ENCODE measurements at places on chromosomes 13 and 19. TPM values are rescaled to one million over a fixed set of nuclear protein-coding genes. Genes with fewer than 3 reads are reported as not detected.

DNA sequence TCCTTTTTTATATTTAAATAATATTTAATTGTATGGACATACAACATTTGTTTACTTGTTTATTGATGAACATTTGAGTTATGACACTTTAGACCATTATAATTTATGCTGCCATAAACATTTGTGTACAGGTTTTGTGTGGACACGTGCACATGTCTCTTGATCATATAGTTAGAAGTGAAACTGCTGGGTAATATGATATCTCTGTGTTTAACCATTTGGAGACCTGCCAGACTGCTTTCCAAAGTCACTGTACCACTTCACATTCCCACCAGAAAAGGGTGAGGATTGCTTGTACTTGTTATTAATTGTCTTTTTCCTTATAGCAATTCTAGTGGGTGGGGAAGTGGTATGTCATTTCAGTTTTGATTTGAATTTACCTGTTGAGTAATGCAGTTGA lies 145.6 kb upstream of the KLHL1 start:
- no peaks in the 10 kb centered on the region for H3K36me3 ChIP-seq
- H3K4me3 ChIP-seq: no peak overlapping the region
- no peaks in the 10 kb centered on the region for H3K4me1 ChIP-seq
- no peaks in the 10 kb centered on the region for H3K27me3 ChIP-seq
- DNase-seq: no peak
- no peak overlapping the region for H3K27ac ChIP-seq

The IGLON5 gene
- not detected for total RNA-seq

GRCh38 chr13:50909605-50910484 lies at the start of gene RNASEH2B:
Gene RNASEH2B, plus strand, starts transcription at chr13:50909791. Its CDS starts 286 bp downstream, at chr13:50910077.
- peak within 1 kb of the TSS; percentile 91 for H3K27ac ChIP-seq
- no peaks in the 10 kb centered on the region for H3K27me3 ChIP-seq
- H3K4me1 ChIP-seq: peaks cover 36% of the 10 kb centered on the region
- no peaks in the 10 kb centered on the region for H3K36me3 ChIP-seq
- H3K4me3 ChIP-seq: peak within 1 kb of the TSS; percentile 82
- peak; percentile 73 for DNase-seq

The BBC3 gene
- total RNA-seq: 4.2 TPM

The NEK3 gene
- total RNA-seq: 8.4 TPM

- H3K27me3 ChIP-seq: no peaks in the 10 kb centered on the region
- H3K4me3 ChIP-seq: no peak overlapping the region
- H3K27ac ChIP-seq: no peak overlapping the region
- no peaks in the 10 kb centered on the region for H3K36me3 ChIP-seq
- H3K4me1 ChIP-seq: peaks cover 5% of the 10 kb centered on the region
- DNase-seq: no peak
Measured at GRCh38 chr19:47479701-47480503, 4.1 kb downstream of the KPTN start.

Data from thyroid gland (tissue), 4 donors.